GM23248 (cell line): ENCODE measurements at places on chromosomes 7 and 10.

DNA sequence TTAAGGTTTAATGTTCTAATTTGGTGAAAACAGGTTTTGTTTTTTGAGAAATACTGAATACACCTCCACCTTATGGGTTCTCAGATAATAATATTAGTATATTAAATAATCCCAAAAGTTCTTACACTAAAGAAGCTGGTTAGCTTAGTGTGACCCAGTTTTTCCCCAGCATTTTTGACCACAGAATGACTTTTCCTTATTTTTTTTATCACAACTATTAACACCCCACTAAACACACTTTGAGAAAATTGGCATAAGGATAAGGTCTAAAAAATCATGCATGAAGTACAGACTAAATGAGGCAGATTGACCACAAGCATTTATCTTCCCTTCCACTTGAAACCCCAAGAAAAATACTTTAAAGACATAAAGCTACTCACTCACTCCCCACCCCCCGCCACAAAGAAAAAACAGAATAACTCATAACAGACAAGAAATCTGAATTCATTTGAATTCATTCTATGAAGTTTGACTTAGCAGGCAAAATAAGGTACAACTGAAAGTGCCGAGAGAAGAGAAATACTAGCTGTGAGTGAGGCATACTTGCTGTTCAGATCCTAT, 49.7 kb upstream of the WNT16 start:
- H3K4me3 ChIP-seq = no peak overlapping the region
- H3K36me3 ChIP-seq = no peaks in the 10 kb centered on the region
- no peak for DNase-seq
- no peaks in the 10 kb centered on the region for H3K27me3 ChIP-seq
- H3K27ac ChIP-seq = no peak overlapping the region

- H3K36me3 ChIP-seq = no peaks in the 10 kb centered on the region
- no peaks in the 10 kb centered on the region for H3K4me1 ChIP-seq
- H3K27me3 ChIP-seq = no peaks in the 10 kb centered on the region
- H3K27ac ChIP-seq = no peak overlapping the region
- H3K4me3 ChIP-seq = no peak overlapping the region
- no peak for DNase-seq
These were observed 227.2 kb upstream of the PITRM1 start for GRCh38 chr10:3399756-3400155.

GRCh38 chr7:106717254-106717954, 56.4 kb upstream of the CCDC71L start:
- H3K27ac ChIP-seq = peak overlapping the region; percentile 95
- H3K4me1 ChIP-seq = peaks cover 36% of the 10 kb centered on the region
- H3K36me3 ChIP-seq = no peaks in the 10 kb centered on the region; the same call in 1 of the 2 replicates

DNA sequence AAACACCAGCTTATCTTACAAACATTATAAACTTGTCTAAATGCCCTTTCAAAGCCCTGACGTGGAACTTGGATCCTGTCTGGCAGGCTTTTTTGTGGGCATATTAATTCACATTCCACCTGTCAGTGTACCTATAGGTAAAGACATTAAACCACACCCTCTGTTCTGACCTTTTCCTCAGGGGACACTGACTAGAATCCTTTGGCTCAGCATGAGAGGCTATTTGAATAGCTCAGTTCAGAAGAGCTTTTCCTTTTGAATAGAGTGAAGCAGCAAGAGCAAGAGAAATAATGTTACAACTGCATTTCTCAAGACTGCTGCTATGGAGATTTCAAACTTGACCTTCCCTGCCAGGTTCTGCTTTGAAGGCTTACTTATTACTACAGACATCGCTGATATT, 76.9 kb downstream of the CYP51A1 start:
- H3K4me1 ChIP-seq = no peaks in the 10 kb centered on the region; the same call in 1 of the 2 replicates
- no peaks in the 10 kb centered on the region; the same call in 1 of the 2 replicates for H3K36me3 ChIP-seq
- no peaks in the 10 kb centered on the region for H3K27me3 ChIP-seq
- no peak overlapping the region for H3K27ac ChIP-seq

DNA sequence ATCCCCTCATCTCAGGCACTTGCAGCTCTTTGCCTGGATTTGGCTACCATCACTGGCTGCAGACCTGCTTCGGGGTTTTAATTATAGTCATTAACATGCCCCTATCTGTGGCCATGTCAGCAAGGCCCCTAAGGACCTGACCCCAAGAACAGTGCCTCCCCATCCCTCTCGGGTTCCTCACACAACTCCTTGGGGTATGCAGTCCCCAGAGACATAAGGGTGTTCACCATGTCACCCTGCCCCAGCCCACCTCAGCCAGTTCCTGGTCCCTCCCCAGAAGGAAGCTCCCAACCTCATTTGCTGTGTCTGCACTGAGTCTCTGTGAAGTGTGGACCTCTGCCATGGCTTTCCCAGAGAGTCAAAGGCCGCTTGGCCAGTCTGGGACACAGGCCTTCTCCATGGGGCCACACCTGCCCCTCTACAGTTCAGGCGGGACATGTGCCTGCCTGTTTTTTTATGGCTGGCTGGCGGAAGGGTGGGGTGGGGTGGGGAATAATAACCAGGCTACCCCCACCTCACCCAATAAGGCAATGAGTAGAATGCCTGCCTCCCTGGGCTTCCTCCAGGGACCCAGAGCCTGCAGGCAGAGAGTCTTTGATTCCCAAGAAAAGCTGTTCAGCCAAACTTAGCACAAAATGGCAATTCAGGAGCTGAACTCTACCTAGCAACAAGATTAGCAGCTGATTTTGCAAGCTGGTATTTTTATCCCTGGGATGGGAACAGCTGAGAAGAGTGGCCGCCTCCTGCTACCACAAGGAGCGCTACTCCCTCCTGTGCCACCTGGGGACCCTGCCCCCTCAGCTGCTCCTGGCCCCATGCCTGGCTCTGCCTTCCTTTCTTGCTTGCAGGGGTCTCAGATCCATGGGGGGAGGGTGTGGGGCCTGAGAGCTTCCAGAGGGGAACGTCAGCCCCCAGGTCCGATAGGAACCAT, 23.7 kb upstream of the CAMK2B start:
- H3K27me3 ChIP-seq = no peaks in the 10 kb centered on the region
- H3K27ac ChIP-seq = no peak overlapping the region
- no peak for DNase-seq
- H3K4me1 ChIP-seq = no peaks in the 10 kb centered on the region

DNA sequence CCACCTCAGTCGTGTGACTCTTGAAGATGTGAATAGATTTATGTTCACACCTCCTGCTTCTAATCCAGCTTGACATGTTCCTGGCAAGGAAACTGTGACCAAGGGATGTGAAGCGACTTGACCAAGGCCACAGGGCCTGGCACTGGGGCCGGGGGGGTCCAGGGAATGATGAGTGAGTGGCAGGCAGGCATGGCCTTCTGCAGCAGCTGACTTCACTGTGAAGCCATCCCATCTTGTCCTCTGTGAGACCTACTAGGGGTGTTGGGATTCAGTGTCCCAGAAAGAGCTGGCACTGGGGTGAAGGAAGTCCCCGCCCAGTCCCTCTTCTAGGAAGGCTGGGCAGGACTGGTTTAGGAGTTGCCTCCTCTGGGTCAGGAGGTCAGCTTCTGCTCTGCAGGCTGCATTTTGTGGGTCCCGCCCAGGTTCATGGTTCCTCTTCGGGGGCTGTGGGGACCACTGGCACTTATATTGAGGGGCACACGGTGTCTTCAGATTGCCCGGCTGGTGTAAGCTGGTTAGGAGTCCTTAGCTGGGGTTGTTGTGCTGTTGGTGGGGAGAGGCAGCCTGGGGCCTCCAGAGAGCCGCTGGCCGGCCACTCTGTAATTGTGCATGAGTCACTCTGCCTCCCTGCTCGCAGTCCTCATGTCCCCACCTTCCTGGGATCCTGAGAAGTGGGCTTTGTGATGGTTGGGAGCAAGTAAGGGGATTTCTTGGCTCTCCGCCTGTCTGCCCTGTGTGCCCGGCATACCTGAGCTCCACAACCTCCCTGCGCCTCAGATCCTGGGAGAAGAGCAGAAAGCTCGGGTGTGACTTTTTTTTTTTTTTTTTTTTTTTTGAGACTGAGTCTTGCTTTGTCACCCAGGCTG, 11.0 kb downstream of the ZMIZ1 start:
- H3K4me3 ChIP-seq = peak overlapping the region; percentile 30
- H3K27me3 ChIP-seq = no peaks in the 10 kb centered on the region
- no peaks in the 10 kb centered on the region for H3K36me3 ChIP-seq
- peak; percentile 91 for DNase-seq

GRCh38 chr7:99453105-99453504, 12.9 kb downstream of the ATP5MF start:
- H3K4me1 ChIP-seq = no peaks in the 10 kb centered on the region
- H3K36me3 ChIP-seq = no peaks in the 10 kb centered on the region; the same call in 1 of the 2 replicates
- no peak overlapping the region for H3K27ac ChIP-seq
- DNase-seq = no peak

DNA sequence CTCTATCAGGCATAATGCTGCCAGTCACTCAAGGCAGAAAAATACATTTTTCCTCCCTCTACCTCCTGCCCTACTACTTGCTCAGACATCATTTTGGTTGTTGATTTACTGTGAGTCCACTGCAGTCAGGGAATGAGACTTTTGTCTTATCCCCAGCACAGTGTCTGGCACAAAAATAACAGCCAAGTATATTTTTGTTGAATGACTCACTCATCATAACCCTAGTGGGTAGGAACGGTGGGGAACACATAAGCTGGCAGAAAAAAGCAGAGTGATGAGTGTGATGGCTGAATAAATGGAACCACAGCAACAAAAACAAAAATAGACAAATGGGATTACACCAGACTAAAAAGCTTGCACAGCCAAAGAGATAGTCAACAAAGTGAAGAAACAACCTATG, 65.8 kb upstream of the LAMB4 start:
- H3K27me3 ChIP-seq = no peaks in the 10 kb centered on the region
- H3K36me3 ChIP-seq = no peaks in the 10 kb centered on the region
- DNase-seq = peak; percentile 28
- no peak overlapping the region for H3K4me3 ChIP-seq
- no peak overlapping the region for H3K27ac ChIP-seq

GRCh38 chr10:71213127-71213621, 804 bp downstream of the UNC5B start:
- peaks cover 8% of the 10 kb centered on the region for H3K4me1 ChIP-seq
- DNase-seq = peak; percentile 88
- peak overlapping the region; percentile 39 for H3K27ac ChIP-seq
- H3K36me3 ChIP-seq = no peaks in the 10 kb centered on the region
- peaks cover 23% of the 10 kb centered on the region for H3K27me3 ChIP-seq

- H3K36me3 ChIP-seq = no peaks in the 10 kb centered on the region
- H3K4me3 ChIP-seq = no peak overlapping the region
- no peak overlapping the region for H3K27ac ChIP-seq
- no peaks in the 10 kb centered on the region for H3K4me1 ChIP-seq
- no peaks in the 10 kb centered on the region for H3K27me3 ChIP-seq
- DNase-seq = no peak
These were observed 499.9 kb downstream of the AUTS2 start for GRCh38 chr7:70098133-70098561.

DNA sequence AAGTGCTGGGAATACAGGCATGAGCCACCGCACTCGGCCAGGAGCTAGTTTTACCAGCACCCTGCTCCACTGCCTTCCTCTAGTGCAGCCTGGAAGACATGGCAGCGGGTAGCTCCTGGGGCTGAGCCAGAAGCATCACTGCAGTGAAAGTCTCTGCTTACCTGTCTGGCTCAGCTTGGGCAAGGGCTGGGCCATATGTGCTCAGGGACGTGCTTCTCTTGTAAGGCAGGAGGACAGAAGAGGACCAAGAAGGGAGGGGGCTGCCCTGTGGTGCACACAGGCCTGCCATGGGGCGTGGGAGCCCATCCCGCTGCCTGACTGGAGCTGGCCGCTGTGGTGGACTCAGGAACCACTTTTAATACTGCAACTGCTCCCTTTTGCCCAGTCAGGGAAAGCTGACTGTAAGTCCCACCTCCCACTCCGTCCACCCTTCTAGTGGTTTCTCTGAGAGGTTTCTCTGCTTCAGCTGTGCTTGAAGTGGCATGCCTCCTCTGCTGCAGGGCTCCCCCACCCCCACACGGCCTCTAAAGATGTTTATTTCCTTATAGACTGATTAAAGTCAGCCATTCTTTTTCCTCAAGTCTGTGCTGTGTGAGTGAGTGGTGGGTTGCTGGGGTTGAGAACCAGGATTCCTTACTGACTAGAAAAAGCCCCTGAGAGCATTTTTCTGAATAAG, 25.3 kb upstream of the C10orf95 start:
- no peaks in the 10 kb centered on the region for H3K4me1 ChIP-seq
- no peak for DNase-seq
- H3K27me3 ChIP-seq = no peaks in the 10 kb centered on the region
- H3K36me3 ChIP-seq = peaks cover 3% of the 10 kb centered on the region; the same call in 1 of the 2 replicates
- H3K4me3 ChIP-seq = no peak overlapping the region

DNA sequence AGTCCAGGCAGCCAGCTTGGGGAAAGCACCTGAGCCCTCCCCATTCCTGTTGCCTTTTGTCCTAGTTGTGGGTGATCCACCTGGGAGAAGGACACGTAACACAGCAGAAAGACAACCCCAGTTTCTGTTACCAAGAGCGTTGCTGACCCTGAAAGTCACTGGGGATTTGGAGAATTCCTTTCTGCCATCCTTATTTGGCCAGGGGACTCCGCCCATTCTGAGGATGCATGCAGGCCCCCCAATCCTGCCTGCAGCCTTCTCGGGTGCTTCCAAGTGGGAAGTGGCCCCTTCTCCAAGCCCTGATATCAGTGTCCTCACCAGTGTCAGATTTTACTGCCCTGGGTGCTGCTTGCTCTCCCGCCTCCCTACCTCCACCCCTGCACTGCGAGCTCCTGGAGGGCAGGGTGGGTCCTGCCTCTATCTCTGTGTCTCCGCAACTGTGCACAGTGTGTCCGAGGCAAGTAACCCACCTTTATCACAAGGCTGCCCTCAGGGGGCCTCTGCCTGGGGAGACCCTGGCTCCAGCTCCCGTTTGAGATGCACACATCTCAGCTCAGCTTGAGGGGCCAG, 9.2 kb upstream of the ADCY1 start:
- no peak overlapping the region for H3K4me3 ChIP-seq
- H3K27me3 ChIP-seq = peaks cover 18% of the 10 kb centered on the region
- H3K4me1 ChIP-seq = no peaks in the 10 kb centered on the region
- H3K36me3 ChIP-seq = no peaks in the 10 kb centered on the region

DNA sequence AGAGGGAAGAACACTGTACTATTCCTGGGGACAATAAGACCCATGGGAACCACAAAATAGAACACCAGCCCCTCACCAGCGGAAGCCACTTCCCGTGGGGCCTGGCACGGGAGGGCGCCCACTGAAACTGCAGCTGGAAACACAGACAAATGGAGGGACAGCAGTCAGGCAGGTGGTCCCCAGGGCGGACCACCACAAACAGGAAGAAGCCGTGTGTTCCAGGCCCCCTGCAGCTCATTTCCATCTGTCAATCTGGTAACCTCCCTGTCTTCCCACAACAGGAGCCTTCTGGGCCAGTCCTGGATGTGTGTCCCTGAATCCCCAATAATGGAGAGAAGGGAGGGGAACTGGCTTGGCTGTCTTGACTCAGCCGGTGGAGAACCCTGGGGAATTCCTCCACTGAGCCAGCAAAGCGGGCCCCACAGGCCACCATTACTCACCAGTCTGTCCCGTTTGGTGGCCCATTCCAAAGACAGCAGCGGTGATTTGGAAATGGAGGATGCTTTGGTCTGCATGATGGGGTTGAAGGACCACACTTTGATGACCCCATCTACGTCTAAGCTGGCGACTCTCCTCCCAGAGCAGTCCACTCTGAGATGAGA, 16.7 kb downstream of the WDR91 start:
- no peak overlapping the region for H3K4me3 ChIP-seq
- peaks cover 14% of the 10 kb centered on the region; the same call in 1 of the 2 replicates for H3K4me1 ChIP-seq
- no peaks in the 10 kb centered on the region for H3K27me3 ChIP-seq
- DNase-seq = peak; percentile 39
- H3K36me3 ChIP-seq = 0 out of 2 replicates have a peak, but pooled peaks cover 4% of the 10 kb centered on the region
- peak overlapping the region; percentile 61; the same call in 1 of the 2 replicates for H3K27ac ChIP-seq
